ENCODE measurements at places on chromosomes 16 and 17. TPM values are rescaled to one million over a fixed set of nuclear protein-coding genes. Genes with fewer than 3 reads are reported as not detected.

ADGRG1 gene
- 52.9 TPM for total RNA-seq

OR1A1 gene
- total RNA-seq: 0.11 TPM

ACSM2A gene
- 0.27 TPM for total RNA-seq

SLC47A1 gene
- total RNA-seq: 4.4 TPM

AIPL1 gene
- 0.09 TPM for total RNA-seq

PRPF8 gene
- total RNA-seq: 82.8 TPM

NECAB2 gene
- 1.5 TPM for total RNA-seq

DNAI2 gene
- total RNA-seq: 1.9 TPM

PIGL gene
- 33.6 TPM for total RNA-seq

NLRP1 gene
- total RNA-seq: 69.4 TPM

ARL4D gene
- 7.9 TPM for total RNA-seq

HSD17B2 gene
- 0.25 TPM for total RNA-seq

SDR42E2 gene
- total RNA-seq: 0.15 TPM

MED9 gene
- 17.7 TPM for total RNA-seq

HEATR9 gene
- total RNA-seq: 0.15 TPM

MARCHF10 gene
- 0.55 TPM for total RNA-seq

NPW gene
- 1.7 TPM for total RNA-seq

GPS2 gene
- total RNA-seq: 48.2 TPM

G6PC1 gene
- not detected for total RNA-seq

CTRB1 gene
- total RNA-seq: 1.5 TPM

ALOX12 gene
- total RNA-seq: 1.5 TPM

OR3A3 gene
- 0.10 TPM for total RNA-seq

TMEM100 gene
- total RNA-seq: 0.38 TPM

CORO6 gene
- 28.1 TPM for total RNA-seq

LAT gene
- total RNA-seq: 2.0 TPM

CPNE7 gene
- 7.3 TPM for total RNA-seq

KRTAP1-5 gene
- not detected for total RNA-seq

MYH1 gene
- not detected for total RNA-seq

SGCA gene
- total RNA-seq: 0.22 TPM

MYH8 gene
- total RNA-seq: not detected

UBN1 gene
- total RNA-seq: 19.4 TPM

TMEM88 gene
- 0.92 TPM for total RNA-seq

PYY gene
- total RNA-seq: 0.46 TPM

CDH1 gene
- total RNA-seq: 1.1 TPM

MT1A gene
- total RNA-seq: not detected

EME1 gene
- total RNA-seq: 14.5 TPM

NUDT7 gene
- total RNA-seq: 9.3 TPM

GRIN2A gene
- total RNA-seq: 4.4 TPM

EMC6 gene
- total RNA-seq: 16.0 TPM

ELMO3 gene
- total RNA-seq: 0.43 TPM

NCBP3 gene
- total RNA-seq: 17.7 TPM

TRIM25 gene
- total RNA-seq: 27.7 TPM

SLFN12 gene
- not detected for total RNA-seq

CSH1 gene
- total RNA-seq: not detected

ARL16 gene
- total RNA-seq: 76.0 TPM

KRTAP2-2 gene
- total RNA-seq: not detected

CDH16 gene
- total RNA-seq: not detected

PLA2G10 gene
- not detected for total RNA-seq

SBK1 gene
- 0.20 TPM for total RNA-seq

PHOSPHO1 gene
- total RNA-seq: 26.1 TPM

ZNF287 gene
- total RNA-seq: 13.6 TPM

CPHXL2 gene
- 0.73 TPM for total RNA-seq

P2RX5 gene
- 1.1 TPM for total RNA-seq

IGSF6 gene
- total RNA-seq: 1.0 TPM

TMC8 gene
- total RNA-seq: 3.9 TPM

LRRC36 gene
- 1.1 TPM for total RNA-seq

IRX3 gene
- total RNA-seq: 28.0 TPM

GPR142 gene
- total RNA-seq: not detected

NPIPA8 gene
- total RNA-seq: not detected
